CD4-positive, alpha-beta memory T cell (primary cell): ENCODE measurements at places on chromosomes 7 and 10.

DNA sequence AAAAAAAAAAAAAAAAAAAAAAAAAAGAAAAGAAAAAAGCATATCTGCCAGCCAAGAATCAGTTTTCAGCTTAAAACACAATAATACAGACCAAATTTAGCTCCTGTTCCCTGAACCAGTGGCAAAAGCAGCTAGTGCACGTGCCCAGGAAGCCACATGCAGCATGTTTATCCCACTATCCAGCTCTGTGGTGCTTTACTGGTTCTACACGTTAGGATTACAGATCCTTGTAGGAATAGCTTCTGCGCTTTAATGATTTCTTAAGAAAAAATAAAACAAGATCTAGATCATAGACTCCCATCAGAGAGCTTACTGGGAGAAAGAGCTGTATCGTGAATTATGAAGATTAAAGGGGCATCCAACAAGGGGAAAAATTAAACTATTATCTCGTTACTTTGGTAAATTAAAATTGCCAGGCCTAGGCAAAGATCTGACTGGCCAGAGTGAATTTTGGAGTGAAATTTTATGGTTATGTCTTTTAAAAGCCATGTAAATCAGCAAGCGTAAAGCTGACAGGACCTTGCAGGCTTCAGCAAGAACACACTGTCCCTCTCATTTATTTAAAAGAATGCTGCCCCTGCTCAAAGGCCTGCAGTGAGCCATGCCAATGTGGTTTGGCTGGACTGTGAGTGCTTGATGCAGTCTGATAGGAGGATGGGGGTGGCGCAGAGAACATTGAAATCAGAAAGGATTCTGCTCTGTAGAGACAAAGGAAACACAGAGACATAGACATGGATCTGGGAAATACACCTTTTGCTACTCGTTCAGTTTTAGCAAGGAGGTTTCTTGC lies 177.3 kb upstream of the PHYHIPL start:
- DNase-seq, result no peak

- no peak for DNase-seq
Observed at GRCh38 chr7:112405286-112405685, 45.0 kb upstream of the IFRD1 start.

GRCh38 chr7:7944619-7945282 lies 23.8 kb upstream of the GLCCI1 start:
- DNase-seq, result peak; percentile 68

GRCh38 chr10:12540341-12540781 lies 191.0 kb downstream of the CAMK1D start:
- DNase-seq, result no peak

DNA sequence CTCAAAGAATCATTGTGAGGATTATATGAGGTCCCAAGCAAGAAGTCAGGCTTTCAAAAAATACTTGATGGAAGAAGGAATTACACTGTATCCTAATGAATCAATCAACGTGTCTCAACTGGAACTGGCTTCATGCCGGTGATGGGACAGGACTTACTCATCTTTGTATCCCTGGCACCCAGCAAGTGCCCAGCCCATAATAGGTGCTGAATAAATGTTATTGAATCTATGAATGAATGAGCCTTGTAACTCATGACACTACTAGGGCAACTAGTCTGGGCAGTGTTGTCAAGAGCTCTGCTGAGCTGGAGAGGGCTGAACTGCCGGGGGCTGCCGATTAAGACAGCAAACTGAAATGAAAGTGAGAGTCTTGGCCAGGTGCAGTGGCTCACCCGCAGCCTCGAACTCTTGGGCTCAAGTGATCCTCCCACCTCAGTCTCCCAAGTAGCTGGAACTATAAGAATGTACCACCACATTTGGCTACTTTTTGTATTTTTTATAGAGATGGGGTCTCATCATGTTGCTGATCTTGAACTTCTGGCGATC lies 87.2 kb upstream of the KIF5B start:
- DNase-seq, result no peak
